Frontal cortex (tissue), 4 donors: ENCODE measurements at places on chromosomes 1 and 21. TPM values are rescaled to one million over a fixed set of nuclear protein-coding genes. Genes with fewer than 3 reads are reported as not detected.
A peak's percentile ranks its signal among the peaks of the same experiment; 100 is the strongest.

DNA sequence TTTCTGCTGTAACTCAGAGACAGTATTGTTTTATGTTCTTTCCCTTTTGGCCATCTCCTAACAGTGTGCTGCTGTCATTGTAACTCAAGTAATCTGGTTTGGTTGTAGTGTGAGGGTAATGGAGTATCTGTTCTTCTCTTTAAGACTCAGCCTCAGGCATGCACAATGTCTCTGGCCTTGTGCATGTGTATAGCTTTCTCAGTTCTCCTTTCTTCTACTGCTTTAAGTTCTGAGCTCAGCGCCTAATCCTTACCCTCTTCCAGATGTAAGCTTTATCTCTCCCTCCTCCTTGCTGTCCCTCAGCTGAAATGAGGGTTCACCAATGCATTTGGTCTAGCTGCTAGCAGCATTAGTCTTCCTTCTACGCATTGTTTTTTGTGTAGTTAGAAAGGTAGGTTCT, 1420.4 kb upstream of the PRMT6 start:
- DNase-seq, result no peak

DNA sequence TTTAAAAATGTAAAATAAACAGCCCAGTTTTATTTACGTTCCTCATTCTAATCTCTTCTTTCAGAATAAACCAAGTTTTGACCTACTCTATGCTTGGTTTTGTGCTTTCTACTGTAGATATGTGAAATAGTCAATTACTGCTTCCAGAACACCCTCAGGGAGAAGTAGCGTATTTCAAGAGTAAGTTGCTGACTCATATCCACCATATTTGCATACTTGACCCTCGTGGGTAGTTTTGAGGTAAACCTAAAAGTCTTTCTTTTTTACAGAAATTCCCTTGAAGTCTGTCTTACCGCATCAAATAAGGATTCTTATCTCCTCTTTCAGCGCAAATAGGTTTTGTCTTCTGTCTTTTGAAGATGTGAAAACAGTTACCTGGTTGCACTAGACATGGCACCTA, 1.4 kb upstream of the OR2L3 start:
- no peak for DNase-seq

DNA sequence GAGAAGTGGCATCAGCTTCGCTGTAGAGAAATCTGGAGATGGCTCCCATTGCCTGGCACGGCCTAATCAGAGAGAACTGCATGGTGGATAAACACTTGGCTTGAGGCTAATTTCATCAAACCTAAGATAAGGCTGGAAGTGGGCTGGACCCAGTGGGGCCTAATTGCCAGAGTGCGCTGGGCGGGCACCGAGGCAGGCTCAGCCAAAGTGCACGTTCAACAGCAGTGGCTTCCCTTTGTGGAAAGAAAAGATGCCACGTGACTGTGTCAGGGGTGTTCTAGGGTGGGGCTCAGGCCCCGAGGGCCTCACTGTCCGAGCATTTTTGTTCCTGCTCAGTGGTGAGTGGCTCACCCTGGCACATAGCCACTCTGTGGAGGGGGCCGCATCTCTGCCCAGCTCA, 5.8 kb downstream of the PLCH2 start:
- DNase-seq, result no peak

GRCh38 chr21:35969281-35969680, 91.0 kb downstream of the SETD4 start:
- no peak for DNase-seq

GRCh38 chr1:118589238-118589846, 398.8 kb downstream of the TBX15 start:
- no peak for DNase-seq

DNA sequence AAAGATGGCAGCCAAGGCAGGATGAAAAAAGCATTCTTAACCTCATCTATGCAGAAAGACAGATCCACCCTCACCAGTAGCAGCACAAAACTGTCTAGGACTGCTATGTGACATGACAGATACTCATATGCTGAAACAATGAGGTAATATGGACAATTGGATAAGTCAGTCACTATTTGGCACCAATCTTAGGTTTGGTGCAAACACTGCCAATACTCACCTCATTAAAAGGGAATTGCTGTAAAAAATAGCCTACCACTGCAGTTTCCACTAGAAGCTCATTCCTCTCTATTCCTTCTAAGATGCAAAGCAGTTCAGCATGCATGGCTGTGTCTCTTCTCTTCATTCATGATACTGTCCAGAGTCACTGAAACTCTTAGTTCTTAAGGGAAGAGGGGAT, 91.7 kb downstream of the TBX15 start:
- DNase-seq, result no peak

- peak; percentile 72 for DNase-seq
Observed at GRCh38 chr21:33199516-33200217, 30.1 kb upstream of the IFNAR2 start.

LAX1 gene
- total RNA-seq, result not detected

- no peak for DNase-seq
Observed at GRCh38 chr1:54180701-54181360, 19.0 kb downstream of the CYB5RL start.

MAP1LC3C gene
- total RNA-seq, result 0.82 TPM

MSH4 gene
- total RNA-seq, result 1.6 TPM

LIN28A gene
- total RNA-seq, result not detected

DNA sequence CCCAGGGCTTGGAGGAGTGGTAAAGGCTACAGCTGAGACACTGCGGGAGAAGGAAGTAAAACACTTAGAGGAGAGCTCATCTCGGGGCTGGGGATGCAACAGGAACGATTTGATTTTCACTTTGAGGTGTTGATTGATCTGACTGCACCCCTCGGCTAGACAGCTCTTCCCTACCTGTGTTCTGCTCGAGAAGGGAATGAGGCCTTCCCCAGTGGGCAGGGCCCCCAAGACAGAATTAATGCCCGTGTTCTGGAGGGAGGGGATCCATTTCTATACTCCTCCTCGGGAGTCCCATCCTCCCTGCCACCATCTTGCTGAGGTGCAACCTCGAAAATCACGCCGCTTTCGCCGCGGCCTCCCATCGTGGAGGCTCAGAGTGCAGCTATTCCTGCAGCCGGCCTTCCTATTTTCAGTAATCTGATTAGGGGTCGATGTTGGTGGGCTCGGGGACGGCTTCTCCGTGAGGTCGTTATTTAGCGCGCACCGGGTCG, 2.4 kb downstream of the ATP2B4 start:
- DNase-seq, result no peak

ESPN gene
- total RNA-seq, result not detected

DNA sequence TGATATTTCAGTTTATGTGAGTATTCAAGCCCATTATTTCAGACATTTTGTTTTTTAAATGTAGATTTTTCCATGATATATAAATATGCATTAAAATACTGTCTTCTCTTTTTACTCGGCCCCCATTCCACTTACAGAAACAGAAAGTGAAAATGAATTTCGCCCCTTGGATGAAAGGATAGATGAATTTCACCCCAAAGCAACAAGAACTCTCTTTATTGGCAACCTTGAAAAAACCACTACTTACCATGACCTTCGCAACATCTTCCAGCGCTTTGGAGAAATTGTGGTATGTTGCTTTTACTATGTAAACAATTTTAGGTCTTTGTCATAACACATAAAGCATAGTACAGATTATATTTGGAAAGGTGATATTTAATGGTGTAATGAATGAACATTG, 59.9 kb downstream of the ZBTB17 start:
- no peak for DNase-seq

- DNase-seq, result no peak
Observed at GRCh38 chr1:22608361-22608760, 28.1 kb upstream of the C1QA start.

ICOSLG gene
- 0.41 TPM for total RNA-seq

GRCh38 chr1:166064313-166064926, 102.4 kb downstream of the FAM78B start:
- DNase-seq, result no peak

GRCh38 chr1:231976231-231976630, 349.6 kb downstream of the DISC1 start:
- DNase-seq, result no peak

GRCh38 chr1:232904131-232904530, 46.3 kb upstream of the NTPCR start:
- no peak for DNase-seq

DNA sequence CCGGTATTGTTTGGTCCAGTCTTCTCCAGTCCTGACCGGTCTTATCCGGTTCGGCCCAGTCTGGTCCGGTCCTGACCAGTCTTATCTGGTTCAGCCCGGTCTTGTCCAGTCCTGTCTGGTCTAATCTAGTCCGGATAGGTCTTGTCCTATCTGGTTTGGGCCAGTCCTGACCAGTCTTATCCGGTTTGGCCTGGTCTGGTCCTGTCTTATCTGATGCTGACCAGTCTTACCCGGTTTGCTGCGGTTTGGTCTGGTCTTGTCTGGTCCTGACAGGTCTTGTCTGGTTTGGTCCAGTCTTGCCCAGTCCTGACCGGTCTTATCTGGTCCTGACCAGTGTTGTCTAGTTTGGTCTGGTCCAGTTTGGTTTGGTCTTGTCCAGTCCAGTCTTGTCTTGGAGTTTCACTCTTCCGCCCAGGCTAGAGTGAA, 30.1 kb downstream of the DHX9 start:
- DNase-seq, result no peak

- no peak for DNase-seq
Observed at GRCh38 chr1:197195100-197195499, 48.6 kb upstream of the ASPM start.

PLPPR4 gene
- 168 TPM for total RNA-seq

DNA sequence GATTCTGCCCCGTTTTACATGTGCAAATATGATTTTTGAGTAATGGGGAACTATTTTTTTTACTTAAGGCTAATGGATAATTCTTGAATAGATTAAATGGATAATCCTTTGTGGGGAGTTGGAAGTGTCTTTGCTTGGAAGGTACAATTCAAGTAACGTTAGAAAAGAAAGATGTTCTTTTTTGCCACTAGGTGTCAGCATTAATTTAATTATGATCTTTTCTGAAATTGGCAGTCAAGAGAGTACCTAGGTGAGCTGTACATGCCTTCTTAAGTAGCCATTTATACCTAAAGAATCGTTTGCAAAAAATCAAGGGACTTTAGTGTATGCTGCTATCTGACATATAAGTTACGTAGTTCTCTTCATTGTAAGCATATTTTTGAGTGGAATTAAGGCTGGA, 2.2 kb downstream of the FBXO28 start:
- no peak for DNase-seq

ZSWIM5 gene
- 15.9 TPM for total RNA-seq

DNA sequence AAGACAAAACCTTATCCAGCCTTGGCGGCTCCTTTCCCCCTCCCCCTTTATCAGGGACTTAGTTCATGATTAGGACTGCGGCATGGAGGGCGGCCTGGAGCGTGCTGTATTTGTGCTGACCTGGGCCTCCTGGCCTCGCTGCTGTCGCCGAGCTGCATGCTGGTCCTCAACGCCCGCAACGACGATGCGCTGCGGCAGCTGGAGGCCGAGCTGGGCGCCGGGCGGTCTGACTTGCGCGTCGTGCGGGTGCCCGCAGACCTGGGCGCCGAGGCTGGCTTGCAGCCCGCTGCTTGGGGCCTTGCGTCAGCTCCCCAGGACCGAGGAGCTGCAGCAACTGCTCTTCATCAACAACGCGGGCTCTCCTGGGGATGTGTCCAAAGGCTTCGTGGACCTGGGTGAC, 70.9 kb downstream of the TM2D1 start:
- DNase-seq, result no peak

GRCh38 chr1:234539666-234540403, 60.9 kb upstream of the TARBP1 start:
- DNase-seq, result no peak

HUNK gene
- 7.7 TPM for total RNA-seq

DNA sequence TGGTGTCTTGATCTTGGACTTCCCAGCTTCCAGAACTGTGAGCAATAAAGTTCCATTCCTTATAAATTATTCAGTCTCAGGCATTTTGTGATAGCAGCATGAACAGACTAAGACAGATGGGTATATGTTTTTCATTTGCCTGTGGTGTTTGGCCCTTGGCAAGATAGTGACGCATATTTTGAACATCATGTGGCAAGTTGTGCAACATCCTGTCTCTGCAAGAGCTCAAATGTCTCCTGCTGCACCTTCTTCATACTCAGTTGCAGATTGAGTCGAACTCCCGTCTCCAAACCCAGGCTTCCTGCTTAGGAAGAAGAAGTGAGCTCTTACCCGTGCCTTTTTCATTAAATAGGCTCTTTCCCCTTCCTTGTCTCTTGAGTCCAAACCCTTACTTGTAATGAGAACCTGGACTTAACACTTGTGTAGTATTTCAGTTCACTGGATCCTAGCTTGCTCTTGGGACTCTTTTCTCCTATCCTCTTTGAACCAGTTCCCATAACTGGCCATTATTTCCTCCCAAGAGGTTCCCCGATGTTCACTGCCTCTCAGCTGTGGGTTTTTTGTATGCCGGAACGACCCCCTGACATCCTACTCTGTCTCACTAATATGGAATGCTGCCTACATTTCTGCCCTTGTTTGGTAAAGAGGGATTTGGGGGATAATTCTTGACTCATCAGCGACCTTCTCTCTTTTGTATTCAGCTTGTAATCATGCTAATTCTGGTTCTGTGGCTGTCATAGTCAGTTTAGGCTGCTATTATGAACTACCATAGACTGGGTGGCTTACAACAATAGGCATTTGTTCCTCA, 125.0 kb upstream of the KCNK2 start:
- DNase-seq, result no peak
